ENCODE measurements at places on chromosomes 7 and 10.
A peak's percentile ranks its signal among the peaks of the same experiment; 100 is the strongest.

- no peak for DNase-seq
Observed at GRCh38 chr7:85773116-85773728, 586.4 kb upstream of the SEMA3D start.

GRCh38 chr10:34374356-34375045 is 440.6 kb downstream of the PARD3 start:
- DNase-seq: no peak

DNA sequence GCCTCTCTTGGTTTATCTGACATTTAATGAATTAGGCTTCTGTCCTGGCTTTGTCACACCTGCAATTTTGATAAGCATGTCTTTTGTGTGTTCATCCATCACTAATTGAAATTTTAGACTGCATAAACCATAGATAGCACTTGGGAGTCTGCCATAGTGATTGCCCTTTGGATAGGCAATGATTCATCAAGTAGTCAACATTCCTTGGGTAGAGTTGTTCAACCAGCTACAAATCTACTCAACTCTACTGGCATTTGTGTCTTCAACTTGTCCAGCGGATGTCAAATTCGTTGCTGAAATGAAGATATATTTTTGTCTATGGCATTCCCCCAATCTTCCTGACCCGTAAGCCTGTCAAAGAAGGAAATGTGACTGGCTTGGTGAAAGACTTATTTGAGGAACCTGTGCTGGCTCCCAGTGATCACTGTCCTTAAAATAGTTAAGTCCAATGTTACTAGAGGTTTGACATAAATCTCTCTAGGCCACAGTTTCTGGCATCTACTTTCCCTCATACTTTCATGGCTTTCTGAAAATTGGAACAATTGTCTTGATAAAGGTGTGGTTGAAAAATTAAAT is 33.7 kb upstream of the CREB5 start:
- no peak for DNase-seq

DNA sequence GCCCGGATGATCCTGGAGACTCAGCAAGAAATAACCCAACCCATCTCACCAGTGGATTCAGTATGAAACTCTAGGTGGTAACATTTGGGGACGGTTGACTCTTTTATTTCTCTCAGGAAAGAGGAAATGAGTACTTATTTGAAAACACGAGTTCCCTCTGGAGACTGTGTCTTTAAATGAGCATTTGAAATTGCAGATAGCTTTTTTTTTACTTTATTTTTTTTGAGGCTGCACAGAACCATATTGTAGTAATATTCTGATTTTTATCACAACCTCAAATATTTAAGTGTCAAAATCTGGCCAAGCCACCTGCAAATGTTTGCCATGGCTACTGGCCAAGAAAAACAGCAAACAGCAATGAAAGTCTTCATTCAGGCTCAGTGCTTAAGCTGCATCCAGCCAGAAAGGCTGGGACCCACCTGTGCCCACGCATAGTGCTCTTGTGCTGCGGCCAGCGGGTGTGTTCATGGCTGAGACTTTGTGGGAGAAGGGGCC is 160.8 kb downstream of the CREB5 start:
- DNase-seq: no peak

GRCh38 chr7:1255080-1255816 is 22.6 kb downstream of the UNCX start:
- no peak for DNase-seq

DNA sequence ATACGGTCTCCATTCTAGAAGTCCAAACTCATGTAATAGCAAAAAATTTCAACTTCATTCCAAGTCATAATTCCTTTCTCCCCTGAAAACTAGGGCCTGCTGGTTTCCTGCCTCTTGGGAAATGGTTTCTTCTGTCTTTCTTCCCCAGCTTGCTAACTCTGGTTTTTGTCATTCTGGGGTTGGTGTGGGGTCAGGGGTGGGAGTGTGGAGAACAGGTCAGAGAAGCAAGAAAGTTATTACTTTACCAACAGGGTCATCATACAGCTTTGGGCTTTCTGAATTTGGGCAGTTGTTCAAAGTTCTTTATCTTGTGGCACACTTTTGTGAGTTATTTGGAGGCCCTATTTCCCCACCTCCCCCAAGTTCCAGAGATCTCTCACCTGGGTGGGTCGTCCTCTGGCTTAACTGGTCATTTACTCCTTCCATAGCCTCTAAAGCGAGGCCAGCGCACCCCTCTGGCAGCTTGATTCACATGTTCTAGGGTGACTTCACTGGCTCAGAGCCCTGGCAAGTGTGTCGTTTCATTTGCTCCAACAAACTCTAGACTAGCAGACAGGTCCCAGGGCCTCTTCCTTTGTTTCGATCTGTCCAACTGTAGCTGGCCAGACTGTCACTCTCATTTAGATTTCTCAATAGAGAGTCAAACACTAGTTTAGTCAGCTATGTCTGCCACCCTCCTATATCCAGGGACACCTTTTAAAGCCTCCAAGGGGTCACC is 161.2 kb downstream of the JCAD start:
- no peak for DNase-seq

- no peak for DNase-seq
Observed at GRCh38 chr10:26488344-26488743, 50.2 kb downstream of the APBB1IP start.

GRCh38 chr7:47080816-47081215 is 501.1 kb downstream of the TNS3 start:
- DNase-seq: peak; percentile 42

DNA sequence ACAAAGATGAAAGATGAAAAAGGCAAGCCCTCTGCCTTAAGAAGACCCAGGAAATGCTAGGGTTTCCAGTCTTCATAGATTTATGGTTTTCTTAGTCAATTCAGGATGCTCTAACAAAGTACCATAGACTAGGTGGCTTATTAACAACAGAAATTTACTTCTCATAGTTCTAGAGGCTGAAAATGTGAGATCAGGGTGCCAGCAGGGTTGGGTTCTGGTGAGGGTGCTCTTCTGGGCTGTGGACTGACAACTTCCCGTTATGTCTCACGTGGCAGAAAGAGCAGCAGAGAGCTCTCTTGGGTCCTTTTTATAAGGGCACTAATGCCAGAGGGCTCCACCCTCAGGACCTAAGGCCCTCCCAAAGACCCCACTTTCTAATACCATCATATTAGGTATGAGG is 23.7 kb downstream of the ELMO1 start:
- no peak for DNase-seq

- no peak for DNase-seq
Observed at GRCh38 chr10:123134343-123134914, 1.3 kb upstream of the HMX3 start.

- DNase-seq: no peak
Observed at GRCh38 chr10:63497321-63497720, 23.9 kb upstream of the REEP3 start.

DNA sequence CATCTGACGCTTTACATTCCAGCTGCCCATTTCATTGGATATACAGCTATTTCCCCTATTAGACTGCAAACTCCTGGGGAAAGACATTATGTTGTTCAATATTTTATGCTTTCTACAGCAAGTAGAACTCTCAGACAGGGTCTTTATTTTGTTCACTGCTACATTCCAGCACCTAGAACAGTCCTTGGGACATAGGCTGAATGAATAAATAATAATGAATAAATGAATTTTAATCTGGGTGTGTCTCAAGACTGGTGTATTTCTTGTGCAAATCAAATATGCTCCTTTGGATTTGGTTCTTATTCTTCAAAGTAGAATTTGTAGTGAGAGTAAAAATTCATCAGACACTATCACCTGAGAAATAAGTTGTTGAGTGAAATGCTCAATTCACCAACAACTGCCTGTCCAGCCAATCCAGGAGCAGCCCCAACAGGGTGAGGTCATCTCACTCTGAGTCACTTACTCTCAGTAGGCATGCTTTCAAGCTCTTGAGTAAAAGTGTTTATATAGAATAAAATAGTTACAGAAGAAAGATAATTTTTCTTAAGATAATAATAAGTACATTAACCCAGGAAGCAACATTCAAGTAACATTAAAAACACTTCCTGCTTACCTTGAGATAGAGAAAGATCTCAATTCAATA is 287.5 kb upstream of the NPVF start:
- DNase-seq: no peak

GRCh38 chr10:73159038-73159648 is 8.7 kb downstream of the ECD start:
- DNase-seq: peak; percentile 36

GRCh38 chr7:158827411-158828132 is 1.7 kb downstream of the ESYT2 start:
- DNase-seq: no peak

DNA sequence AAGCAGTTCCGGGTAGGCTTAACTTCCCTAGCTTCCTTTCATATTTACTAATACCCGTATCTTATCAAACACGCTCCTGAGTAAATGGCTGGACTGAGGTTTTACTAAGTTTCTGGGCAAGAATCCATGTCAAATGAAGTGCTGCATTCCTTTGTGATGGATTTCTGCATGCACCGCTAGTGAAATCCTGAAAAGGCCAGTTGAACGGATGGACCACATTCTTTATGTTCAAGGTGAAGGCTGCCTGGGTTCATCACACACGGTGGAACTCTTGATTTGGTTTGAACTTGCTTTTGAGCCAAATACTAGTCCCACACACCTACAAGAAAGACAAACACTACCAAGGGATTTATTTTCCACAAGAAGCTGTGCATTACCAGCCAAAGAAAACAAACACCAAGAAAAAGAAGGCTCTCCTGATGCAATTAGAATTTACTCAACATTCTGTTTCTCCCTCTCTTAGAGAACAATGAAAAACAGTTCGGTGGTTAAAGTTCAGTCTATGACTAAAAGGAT is 255.0 kb upstream of the SEMA3C start:
- no peak for DNase-seq

DNA sequence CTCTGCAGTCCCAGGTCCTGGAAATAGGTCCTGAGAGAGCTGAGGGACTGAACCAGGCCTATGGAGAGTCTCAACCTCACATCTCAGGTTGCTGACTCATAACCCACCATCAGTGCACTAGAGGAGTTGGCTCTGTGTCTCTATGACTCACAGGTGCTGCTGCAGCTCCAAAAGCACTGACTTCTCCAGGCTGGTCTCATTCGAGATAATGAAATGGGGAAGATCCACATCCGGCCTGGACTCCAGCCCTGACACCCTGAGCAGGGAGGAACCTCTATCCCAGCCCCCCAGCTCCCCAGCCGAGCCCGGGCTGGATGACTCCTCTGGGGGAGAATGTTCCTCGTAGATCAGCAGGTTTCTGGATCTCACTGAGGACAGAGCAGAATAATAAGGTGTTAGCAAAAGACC is 35.5 kb upstream of the DGKI start:
- DNase-seq: peak; percentile 97

- DNase-seq: no peak
Observed at GRCh38 chr10:10038348-10038747, 979.3 kb upstream of the CELF2 start.

- DNase-seq: peak; percentile 55
Observed at GRCh38 chr10:69065406-69066361, 22.2 kb upstream of the SRGN start.

DNA sequence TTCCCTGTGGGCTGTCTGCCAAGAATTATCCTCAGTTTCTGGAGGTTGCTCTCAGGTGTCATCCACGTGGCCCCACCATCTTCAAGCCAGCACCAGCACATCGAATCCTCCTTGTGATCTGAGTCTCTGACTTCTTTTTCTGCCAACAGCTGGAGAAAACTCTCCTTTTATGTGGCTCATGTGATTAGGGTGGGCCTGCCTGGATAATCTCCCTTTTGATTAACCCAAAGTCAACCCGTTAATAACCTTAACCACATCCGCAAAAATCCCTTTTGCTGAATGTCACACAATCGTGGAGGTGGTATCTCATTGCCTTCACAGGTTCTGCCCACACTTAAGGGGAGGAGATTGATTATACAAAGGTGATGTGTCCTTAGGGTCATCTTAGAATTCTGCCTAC is 73.8 kb downstream of the LRGUK start:
- no peak for DNase-seq

DNA sequence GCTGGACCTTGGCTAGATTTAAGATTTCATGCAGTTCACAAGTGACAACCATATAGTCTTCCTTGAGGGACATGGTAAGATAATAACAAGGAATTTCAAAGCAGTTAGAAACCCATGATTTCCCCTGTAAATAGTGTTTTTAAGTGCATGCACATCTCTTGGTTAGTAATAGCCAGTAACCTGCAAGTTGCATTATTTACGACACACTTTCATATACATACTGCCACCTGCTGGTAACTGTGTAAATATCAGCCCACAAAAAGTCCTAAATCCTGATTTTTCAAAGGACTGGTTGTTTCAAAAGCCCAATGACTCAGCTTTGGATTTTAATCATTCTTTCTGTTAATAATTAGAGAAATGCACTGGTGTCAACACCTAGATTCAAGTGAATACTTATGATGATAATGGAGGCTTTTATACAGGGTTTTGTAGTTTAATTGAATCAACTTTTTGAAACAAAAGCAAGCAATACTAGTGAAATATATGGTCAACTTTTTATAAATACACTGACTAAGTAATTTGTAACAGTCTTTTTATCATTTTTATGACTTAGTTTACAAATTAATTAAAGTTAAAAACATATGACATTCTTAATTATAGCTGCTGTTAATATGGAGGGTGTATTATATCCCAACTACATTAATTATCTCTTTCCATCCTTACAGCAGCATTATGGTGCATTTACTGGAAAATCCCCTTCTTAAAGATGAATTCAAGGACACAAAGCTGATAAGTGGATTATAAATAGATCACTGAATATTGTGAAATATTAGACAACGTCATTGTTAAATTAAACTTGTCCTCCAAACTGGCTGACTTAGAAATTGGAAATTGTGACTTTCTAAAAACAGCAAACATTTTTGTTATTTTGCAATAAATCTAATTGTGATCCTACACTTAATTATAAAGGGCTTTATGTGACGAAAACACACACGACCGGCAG is 367.7 kb upstream of the SEMA3D start:
- no peak for DNase-seq

DNA sequence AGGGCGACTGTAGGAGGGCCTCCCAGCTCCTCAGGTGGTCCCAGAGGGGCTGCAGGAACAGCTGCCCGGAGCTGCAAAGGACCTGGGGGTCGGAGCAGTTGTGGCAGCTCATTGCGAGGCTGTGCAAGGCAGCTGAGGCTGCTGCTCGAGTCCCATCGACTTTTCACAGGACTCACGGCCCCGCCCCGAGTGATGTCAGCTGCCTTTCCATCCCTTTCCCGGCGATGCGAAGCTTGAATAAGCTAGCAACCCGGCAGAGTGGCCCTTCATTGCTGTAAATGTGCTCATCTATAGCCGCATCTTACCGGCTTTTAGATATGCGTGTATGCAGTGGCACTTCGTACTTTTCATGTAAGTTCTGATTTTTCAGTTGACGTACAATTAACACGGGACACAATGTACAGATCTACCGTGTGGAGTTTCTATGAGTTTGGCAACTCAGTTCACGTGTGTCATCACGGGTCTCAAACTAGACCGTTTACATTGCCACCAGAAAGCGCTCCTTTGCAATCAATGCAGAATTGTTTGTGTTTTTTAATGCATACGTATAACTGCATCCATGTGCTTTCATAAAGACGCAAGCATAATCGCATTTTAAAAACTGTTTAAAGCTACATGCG is at the start of gene CH25H:
CH25H (minus strand) TSS at position 137 of the 620 bp plus-strand sequence; CDS start at position 112, 25 bp downstream.
- peak; percentile 68 for DNase-seq

GRCh38 chr10:48302515-48303476 is 3.7 kb upstream of the MAPK8 start:
- no peak for DNase-seq
